Kasumi-1 (cell line): ENCODE measurements at places on chromosomes 2 and 18.

DNA sequence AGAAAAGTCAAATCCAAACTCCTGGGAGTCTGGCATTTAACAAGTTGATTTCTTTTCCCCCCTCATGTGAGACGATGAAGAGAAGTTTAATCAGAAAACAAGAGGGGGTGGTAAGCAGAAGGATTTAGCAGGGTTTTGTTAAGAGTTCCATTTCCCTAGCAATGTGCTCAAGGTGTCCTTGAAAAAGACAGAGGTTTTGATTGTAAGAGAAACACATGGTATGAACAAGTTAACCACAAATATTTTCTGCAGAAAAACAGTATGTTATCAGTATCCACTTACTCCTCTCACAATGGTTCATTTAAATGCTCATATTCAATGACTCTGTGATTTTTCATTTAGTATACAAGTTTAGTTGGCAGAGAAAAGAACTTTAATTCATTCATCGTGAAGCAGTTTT lies 26.8 kb downstream of the LAMA1 start:
- no peak for DNase-seq

DNA sequence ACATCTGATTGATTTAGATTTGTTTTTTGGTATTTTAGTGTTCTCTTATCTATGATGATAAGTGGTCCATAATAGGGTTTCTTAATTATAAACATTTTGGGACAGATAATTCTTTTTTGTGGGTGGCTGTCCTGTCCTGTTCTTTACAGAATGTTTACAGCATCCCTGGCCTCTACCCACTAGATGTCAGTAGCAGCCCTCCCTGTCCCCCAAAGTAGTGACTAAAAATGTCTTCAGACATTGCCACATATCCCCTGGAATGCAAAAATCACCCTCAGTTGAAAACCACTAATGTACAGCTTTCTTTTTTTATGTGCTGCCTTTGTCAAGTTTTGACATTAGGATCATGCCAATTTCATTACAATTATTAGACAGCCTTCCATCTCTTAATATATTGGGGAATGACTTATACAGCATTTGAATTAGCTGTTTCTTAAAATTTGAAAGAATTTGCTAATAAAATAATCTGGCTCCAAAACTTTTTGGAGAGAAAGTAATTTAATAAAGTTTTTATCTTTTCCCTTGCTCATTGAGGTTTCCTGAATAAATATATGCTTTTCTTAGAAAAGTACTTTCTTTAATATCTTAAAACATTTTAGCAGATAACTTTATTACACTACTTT lies 19.5 kb downstream of the WIPF1 start:
- DNase-seq, result peak; percentile 94

DNA sequence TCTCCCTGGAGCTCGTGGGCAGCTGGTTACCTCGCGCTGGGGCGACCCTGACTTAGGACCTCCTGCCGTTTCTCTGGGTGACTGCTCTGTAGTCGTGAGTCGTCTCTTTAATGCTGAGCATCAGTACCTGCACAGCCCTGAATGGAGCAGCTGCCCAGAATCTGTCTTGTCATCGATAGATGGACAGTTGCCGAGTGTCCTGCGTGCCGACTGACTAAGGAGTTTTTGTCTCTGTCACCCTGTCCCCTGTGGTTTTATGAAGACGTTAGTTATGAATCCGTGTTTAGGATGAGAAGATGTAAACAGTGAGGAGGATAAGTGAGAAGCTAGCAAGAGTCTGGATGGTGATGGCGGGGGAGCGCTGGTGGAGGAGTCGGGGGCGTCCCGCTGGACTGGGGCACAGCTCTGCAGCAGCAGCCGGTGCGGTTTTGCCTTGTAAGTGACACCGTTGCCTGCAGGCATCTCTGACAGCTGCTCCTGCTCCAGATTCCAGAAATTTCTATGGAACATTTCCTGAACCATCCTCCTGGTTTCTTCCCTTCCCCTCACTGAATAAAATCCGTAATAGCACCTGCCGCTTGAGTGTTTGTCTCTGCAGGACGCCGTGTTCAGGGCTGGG lies 13.3 kb downstream of the AGAP1 start:
- no peak for DNase-seq

DNA sequence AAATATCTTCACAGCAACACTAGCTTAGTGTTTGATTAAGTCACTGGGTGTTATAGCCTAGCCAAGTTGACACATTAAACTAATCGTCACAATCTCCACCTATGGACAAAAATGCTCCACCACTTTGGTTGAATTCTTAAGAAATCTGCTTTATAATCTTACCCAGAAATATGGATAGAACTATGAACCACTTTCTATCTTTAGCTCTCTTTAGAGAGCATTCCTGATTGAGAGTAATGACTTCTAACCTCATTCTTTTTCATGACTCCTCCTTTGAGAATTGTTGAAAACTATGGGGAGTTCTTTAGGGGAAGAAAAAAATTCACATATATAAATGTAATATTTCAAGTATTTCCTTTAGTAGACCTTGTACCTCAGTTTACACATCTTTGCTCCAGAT lies 1282.2 kb upstream of the ZEB2 start:
- DNase-seq, result no peak
